Nephron progenitor cell (in vitro differentiated cells): ENCODE measurements at places on chromosomes 7 and 10.

DNA sequence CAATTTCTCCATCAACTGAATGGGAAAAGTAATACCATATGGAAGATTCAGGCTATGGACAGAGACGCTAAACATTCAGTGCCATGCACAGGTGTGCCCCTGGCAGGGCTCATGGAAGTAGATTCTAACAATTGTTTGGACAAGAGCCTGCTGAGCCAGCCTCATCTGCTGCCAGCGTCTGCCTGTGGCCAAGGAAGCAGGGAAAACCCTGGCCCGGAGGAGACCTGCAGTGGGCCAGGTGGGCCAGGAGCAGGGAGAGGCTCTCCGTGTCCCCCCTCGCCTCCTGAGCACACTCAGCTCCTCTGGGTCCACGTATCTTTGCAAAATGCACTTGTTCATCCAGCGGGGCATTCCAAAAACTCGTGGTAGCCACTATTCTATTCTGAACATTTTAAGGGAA is 130.1 kb downstream of the TCERG1L start:
- DNase-seq: no peak

GRCh38 chr7:94418851-94419250 is 24.2 kb downstream of the COL1A2 start:
- DNase-seq: no peak

- no peak for DNase-seq
Measured at GRCh38 chr7:17037356-17037755, 155.6 kb upstream of the AGR3 start.

GRCh38 chr7:7979558-7979957 is 11.0 kb downstream of the GLCCI1 start:
- DNase-seq: no peak

DNA sequence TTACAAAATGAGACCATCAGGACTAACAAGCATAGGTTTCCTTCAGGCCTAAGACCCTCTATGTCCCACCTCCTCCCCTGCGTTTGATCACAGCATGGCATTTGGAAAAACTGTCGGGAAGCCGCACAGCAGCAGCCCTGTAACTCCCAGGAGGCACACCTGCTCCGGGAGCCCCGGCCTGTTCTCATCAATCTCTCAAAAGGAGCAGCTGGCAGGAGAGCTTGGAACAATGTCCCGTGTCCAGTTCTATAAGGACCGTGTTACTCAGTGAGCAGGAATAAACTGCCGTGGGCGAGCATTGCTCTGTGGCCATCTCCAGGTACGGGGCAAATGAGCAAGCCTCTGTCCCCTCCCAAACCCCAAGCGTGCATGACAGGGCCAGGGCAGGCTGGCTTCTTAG is 236.9 kb downstream of the SFMBT2 start:
- no peak for DNase-seq

GRCh38 chr10:123507298-123507697 is 158.9 kb upstream of the GPR26 start:
- no peak for DNase-seq

DNA sequence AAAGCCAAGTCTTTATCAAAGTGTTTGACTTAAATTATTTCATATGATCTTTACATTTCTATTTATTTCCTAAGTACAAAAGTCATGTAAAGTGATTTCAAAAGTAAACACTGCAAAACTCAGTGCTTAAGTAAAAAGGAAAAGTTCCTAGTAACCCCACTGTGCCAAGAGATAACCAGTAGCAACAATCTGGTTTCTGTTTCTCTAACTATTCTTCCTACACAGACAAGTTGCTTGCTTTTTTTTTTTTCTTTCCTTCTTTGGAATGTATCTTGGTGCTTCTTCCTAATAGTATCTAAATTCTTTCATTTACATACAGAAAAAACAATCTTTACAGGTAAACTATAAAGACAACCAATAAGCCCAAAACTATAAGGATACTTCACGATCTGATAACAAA is 3.1 kb downstream of the JCAD start:
- no peak for DNase-seq

- DNase-seq: no peak
Measured at GRCh38 chr10:113683300-113683699, 3.6 kb downstream of the CASP7 start.

DNA sequence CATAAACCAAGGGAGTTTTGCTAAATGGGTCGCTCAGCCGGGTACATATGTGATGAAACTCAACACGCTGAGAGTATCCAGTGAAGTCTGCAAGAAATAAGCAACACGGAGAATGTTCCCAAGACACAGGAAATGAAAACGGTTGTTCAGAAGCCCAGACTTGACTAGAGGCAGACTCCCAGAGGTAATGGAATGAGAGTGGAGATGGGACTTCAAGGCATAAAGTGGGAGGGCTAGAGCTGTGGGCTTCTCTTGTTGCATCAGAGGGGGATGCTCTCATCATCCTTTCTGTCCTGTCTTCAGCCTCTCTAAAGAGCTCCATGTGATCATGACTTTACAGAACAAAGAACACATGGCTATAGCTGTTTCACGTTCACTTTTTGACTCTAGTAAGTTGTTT is 88.3 kb downstream of the BAMBI start:
- no peak for DNase-seq

DNA sequence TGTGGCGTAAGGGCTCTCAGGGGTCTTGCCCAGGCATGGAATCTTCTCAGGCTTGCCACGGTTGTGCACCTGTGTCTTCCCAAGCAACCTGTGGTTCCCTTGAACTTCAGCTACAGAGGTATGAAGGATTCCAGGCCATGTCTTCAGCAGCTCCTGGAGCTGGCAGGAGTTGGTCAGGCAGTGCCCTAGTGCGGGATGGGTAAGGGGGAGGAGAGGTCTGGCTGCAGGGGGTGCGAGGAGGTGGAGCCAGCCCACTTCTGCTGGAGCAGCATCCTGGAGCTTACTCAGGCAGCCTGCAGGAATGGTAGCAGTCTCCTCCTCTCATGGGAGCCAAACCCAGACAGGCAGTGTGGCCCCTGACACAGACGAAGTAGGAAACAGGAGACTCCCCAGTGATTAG is 3.8 kb upstream of the TRIL start:
- no peak for DNase-seq

- no peak for DNase-seq
Measured at GRCh38 chr7:7290429-7291122, 108.2 kb downstream of the C1GALT1 start.

DNA sequence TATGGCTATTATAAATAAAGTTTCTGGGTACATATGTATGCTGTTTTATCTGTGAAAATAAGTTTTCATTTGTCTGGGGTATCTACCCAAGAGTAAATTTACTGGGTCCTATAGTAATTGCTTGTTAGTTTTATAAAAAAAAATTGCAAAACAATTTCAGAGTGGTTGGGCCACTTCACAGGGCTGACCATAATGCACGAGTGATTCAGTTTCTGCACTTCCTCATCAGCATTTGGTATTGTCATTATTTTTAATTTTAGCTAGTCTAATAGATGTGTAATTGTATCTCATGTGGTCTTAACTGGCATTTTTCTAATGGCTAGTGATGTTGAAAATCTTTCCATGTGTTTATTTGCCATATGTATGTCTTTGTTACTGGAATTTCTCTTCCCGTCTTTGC is 452.4 kb upstream of the AKR1E2 start:
- DNase-seq: no peak

DNA sequence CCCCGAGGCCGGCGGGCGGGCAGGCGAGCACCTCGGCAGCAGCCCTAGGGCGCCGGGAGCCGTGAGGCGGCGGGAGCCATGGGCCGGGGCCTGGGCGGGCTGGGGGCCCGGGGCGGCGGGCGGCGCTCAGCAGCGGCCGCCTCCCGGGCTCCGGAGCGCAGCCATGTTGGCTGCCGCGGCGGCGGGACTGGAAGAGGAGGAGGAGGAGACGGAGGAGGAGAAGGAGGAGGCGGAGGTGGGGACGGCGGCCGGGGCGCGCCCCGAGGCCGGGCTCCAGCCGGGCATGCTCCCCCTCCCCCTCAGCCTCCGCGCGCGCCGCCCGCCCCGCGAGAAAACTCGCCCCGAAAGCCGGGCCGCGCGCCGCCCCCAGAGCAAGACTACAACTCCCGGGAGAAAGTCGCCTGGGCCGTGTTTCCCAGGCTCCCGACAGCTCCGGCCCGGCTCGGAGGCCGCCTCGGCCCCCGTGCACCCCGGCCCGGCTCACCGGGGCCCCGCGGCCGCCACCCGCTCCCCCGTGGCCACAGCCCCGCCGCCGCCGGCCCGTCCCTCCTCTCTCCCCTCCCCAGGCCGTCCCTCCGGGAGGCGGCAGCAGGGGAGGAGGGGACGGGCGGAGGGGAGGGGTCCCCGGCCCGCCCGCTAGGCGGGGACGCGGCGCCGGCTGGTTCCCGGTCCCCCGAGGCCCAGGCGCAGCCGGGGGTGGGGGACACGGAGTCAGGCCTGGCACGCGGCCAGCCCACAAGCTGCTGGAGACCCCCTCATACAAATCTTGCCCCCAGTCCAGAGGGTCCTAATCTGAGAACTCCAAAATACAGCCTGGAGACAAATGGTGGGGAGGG is at the start of gene DLG5:
Gene DLG5, minus strand, starts transcription at position 190 of the 836 bp plus-strand sequence. CDS start 235 bp downstream, outside the sequence.
- DNase-seq: peak; percentile 72

- DNase-seq: no peak
Measured at GRCh38 chr10:67306588-67307205, 380.9 kb downstream of the LRRTM3 start.

- no peak for DNase-seq
Measured at GRCh38 chr10:88616250-88616977, 29.9 kb downstream of the LIPJ start.

DNA sequence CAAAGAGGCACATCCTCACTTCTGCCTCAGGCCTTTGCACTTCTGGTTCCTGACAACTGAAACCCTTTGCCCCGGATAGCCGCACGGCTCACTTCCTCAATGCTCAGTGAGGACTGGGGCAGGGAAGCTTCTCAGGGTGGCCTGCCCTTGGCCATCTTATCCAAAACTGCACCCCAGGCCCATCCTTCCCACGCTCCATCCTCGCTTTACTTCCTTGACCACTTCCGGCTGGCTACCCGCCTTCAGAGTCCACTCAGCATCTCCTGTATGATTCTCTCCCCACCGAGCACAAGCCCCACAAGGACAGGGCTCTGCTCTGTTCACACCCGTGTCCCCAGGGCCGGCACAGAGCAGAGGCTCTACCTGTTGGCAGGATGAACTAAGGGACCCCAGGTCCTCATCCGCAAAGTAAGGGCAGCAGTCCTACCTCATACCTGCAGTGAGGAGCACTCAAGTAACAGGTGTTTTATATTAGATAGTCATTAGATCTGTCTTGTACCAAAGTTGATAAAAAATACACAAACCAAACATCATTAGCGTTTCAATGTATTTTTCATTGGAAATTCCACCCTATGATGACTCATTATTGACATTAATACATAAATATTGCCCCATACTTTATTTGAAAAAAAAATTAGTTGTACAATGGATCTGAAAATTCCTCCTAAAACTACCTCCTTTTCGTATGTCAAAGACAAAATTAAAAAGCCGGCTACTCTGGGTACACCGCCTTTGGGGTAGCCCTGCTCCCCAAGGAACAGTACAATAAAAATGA is 35.0 kb downstream of the GNA12 start:
- DNase-seq: no peak

GRCh38 chr7:2006231-2006771 is 226.4 kb downstream of the MAD1L1 start:
- DNase-seq: peak; percentile 3

- DNase-seq: no peak
Measured at GRCh38 chr10:16586358-16587138, 64.9 kb upstream of the C1QL3 start.

- DNase-seq: peak; percentile 51
Measured at GRCh38 chr7:100629117-100629716, 12.1 kb downstream of the TFR2 start.

DNA sequence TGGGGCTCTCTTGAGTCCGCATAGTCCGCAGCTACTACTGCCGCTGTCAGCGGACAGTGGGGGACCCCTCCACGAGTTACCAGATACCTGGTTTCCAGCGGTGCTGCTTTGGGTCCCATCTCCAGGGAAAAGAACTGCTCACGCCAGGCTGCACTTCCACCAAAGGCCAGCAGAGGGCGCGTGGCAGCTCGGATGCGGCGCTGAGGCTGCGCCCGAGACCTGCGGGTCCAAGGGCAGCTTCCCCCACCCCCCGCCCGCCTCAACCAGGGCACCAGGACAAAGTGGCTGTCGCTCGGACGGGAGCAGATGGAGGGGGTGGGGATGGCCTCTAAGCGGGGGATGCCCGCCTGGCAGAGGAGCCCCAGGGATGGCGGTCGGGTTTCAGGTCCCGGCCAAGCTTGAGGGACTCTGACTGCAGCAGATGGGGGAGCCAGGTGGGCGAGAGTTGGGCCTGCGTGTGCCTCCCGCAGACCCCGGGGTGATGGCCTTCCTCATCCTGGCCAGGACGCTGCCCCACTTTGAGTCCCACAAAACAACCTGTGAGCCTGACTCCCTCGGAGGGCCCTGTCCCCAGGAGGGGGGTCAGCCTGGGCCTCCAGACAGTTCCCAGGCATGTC is 23.8 kb upstream of the ZNF735 start:
- DNase-seq: no peak

GRCh38 chr7:93977211-93977950 is 26.8 kb downstream of the BET1 start:
- no peak for DNase-seq

GRCh38 chr10:121266370-121266769 is 331.9 kb downstream of the FGFR2 start:
- DNase-seq: no peak

- no peak for DNase-seq
Measured at GRCh38 chr10:78614267-78614666, 454.5 kb upstream of the ZMIZ1 start.

- no peak for DNase-seq
Measured at GRCh38 chr7:43454936-43455518, 127.9 kb upstream of the STK17A start.

DNA sequence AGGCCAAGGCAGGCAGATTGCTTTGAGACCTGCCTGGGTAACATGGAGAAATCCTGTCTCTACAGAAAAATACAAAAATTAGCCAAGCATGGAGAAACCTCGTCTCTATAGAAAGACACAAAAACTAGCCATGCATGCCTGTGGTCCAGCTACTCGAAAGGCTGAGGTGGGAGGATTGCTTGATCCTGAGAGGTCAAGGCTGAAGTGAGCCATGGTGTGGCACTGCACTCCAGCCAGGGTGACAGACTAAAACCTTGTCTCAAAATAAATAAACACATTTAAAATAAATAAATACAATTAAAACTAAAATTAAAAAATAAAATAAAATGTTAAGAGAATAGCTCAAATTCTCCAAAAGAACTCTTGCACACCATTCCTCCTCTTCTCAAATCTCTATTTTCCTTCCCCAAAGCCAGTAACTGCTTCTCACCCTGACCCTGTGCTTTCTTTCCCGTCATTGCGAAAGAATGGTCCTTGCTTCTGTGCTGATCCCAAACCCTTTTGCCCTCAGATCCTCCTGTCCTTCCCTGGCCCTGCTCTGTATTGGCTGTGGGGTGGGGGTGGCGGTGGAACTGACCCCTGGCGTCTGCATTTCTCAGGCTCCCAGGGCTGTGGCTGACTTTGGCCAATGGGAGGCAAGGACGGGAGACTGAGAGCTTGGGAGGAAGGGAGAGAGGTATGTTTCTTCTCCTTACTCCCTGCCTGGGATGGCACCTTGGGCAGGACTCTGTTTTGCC is 12.4 kb downstream of the SRGN start:
- peak; percentile 20 for DNase-seq

DNA sequence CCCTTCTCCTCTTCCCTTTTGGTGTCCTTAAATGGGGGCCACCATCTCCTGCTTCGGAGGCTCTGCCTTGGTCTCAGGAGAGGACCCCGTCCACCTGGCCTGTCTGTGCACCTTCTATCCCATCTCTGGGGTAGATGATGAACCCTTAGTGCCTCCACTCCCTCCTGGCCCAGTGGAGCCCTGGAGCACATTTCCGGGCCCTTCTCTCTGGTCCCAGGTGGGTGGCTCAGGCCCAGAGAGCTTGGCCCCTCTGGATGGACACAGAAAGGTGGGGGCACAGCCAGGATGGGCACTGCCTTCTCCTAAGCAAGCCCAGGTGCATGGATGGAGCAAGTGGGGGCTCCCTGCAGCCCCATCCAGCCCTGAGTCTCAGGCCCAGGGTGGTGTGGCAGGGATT is 121.4 kb upstream of the RET start:
- DNase-seq: no peak
